ENCODE measurements at places on chromosomes 3 and 15. TPM values are rescaled to one million over a fixed set of nuclear protein-coding genes. Genes with fewer than 3 reads are reported as not detected.

SNRPN gene
- 63.4 TPM for polyA plus RNA-seq

GPR156 gene
- polyA plus RNA-seq, result 0.01 TPM

SLC12A1 gene
- polyA plus RNA-seq, result not detected

ALCAM gene
- polyA plus RNA-seq, result 3.6 TPM

ANKRD63 gene
- polyA plus RNA-seq, result not detected

CLDN16 gene
- polyA plus RNA-seq, result 0.28 TPM

TMOD2 gene
- 1.2 TPM for polyA plus RNA-seq

GLDN gene
- polyA plus RNA-seq, result 2.5 TPM

SUCNR1 gene
- polyA plus RNA-seq, result 0.08 TPM

NOX5 gene
- polyA plus RNA-seq, result 0.13 TPM

CASR gene
- polyA plus RNA-seq, result not detected

DNASE1L3 gene
- polyA plus RNA-seq, result 0.98 TPM

PRR23A gene
- polyA plus RNA-seq, result not detected

GATA2 gene
- polyA plus RNA-seq, result 26.3 TPM

TEX264 gene
- polyA plus RNA-seq, result 57.1 TPM

GOLGA6A gene
- not detected for polyA plus RNA-seq

MOBP gene
- polyA plus RNA-seq, result 0.07 TPM

ARL14 gene
- polyA plus RNA-seq, result 7.8 TPM

DUOX2 gene
- 1.1 TPM for polyA plus RNA-seq

ARL6 gene
- 1.9 TPM for polyA plus RNA-seq

PLSCR2 gene
- polyA plus RNA-seq, result 0.14 TPM

TP63 gene
- 0.22 TPM for polyA plus RNA-seq

DNAH1 gene
- polyA plus RNA-seq, result 10.7 TPM

TNFAIP8L3 gene
- polyA plus RNA-seq, result 17.5 TPM

CFAP100 gene
- not detected for polyA plus RNA-seq

SNTN gene
- not detected for polyA plus RNA-seq

HDGFL3 gene
- 12.2 TPM for polyA plus RNA-seq

EXD1 gene
- not detected for polyA plus RNA-seq

CCK gene
- polyA plus RNA-seq, result 0.25 TPM

PP2D1 gene
- polyA plus RNA-seq, result not detected
